ENCODE measurements at places on chromosomes 12 and 14.

- no peak for DNase-seq
Measured at GRCh38 chr12:27915021-27915420, 57.5 kb downstream of the PTHLH start.

DNA sequence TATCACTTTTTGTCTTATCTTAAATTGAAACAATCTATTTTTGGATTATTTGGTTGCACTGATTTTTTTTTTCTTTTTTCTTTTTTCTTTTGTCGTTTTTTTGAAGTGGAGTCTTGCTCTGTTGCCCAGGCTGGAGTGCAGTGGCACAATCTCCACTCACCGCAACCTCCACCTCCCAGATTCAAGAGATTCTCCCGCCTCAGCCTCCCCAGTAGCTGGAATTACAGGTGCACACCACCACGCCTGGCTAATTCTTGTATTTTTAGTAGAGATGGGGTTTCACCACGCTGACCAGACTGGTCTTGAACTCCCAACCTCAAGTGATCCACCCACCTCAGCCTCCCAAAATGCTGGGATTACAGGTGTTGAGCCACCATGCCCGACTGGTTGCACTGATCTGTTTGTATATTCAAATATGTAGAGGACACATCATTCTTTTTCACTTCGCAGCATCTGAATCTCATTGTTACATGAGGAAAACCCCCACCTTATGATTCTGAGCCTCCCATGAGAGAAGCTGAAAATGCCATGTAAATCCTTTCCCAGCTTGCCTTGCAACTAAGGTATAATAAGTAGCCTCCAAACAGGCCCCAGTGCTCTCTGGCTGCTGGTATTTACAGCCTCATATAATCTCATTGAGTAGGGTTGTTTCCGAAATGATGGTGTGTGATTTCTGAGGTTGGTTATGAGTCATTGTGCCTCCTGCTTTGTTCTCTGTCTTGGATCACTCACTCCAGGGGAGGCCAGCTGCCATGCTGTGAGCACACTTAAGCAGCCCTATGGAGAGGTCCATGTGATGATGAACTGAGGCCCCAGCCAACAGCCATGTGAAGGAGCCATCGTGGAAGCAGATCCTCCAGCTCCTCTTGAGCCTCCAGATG lies 5.2 kb upstream of the HSP90B1 start:
- peak; percentile 55 for DNase-seq

GRCh38 chr14:77988970-77989369 lies 181.2 kb upstream of the NRXN3 start:
- DNase-seq = no peak

DNA sequence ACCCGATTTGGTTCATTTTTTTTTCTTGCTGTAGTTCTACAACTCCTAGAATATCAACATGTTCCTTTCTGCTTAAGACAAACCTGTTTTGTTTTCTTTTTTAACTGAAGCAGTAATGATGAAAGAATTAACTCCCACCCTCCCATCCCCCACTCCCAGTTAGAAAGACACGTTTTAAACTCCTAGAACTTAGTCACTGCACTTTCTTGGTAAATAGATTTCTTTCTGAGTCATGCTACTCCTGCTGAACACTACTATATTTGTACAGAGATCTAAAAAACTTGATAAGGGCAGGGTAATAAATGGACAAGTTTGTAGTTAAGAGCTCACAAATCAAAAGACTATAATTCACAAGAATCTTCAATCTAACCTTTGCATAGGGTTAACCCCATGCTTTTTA lies 118.9 kb upstream of the PTPRB start:
- no peak for DNase-seq

GRCh38 chr12:52211716-52212585 lies 20.1 kb upstream of the KRT80 start:
- no peak for DNase-seq

GRCh38 chr14:51449681-51450080 lies 202.0 kb upstream of the FRMD6 start:
- no peak for DNase-seq

- no peak for DNase-seq
Measured at GRCh38 chr12:28088566-28089272, 101.5 kb upstream of the CCDC91 start.

DNA sequence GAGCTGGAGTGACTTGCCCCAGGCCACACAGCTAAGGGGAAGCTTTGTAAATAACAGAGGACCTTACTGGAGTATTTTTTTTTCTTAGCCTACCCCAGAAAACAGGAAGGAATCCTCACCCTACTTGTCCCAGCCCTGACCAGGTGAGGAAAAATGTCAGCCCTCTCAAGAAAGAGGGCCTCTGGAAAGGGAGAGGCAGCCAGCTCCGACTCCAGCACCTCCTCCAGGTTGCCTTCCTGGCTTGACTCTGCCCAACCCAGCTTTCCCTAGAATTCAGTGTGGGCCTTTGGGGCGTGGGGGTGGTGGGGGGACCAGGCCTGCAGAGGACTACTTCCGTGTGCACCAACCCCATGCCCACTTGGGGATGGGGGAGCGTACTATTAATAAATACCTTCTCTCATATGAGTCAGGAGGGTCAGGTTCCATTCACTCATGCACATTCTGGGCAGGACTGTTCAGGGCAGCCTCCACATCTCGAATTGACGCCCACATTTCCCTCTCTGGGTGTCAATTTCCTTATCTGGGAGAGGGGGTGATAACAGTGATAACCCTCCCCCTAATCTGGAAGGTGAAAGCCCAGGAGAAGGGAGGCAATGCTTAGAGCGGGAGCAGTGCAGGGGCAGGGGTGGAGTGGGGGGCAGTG lies 5.2 kb downstream of the RHOF start:
- no peak for DNase-seq

GRCh38 chr12:111363578-111363977 lies 5.3 kb downstream of the PHETA1 start:
- no peak for DNase-seq

DNA sequence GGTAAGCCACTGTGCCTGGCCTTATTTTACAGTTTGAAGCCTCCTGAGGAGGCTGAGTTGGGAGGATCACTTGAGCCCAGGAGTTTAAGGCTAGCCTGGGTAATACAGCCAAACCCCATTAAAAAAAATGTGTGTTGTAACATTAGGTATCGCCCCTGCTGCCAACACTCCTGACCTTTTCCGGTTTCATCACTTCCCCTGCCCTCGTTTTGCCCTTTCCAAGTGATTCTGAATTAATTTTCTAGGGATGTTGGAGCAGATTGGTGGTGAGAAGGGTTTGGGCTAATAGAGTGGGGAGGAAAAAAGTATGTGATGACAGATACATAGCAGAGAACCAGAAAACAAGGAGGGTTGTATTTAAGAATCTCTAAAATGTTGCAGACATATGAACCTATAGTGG lies 25.6 kb upstream of the C12orf71 start:
- no peak for DNase-seq

DNA sequence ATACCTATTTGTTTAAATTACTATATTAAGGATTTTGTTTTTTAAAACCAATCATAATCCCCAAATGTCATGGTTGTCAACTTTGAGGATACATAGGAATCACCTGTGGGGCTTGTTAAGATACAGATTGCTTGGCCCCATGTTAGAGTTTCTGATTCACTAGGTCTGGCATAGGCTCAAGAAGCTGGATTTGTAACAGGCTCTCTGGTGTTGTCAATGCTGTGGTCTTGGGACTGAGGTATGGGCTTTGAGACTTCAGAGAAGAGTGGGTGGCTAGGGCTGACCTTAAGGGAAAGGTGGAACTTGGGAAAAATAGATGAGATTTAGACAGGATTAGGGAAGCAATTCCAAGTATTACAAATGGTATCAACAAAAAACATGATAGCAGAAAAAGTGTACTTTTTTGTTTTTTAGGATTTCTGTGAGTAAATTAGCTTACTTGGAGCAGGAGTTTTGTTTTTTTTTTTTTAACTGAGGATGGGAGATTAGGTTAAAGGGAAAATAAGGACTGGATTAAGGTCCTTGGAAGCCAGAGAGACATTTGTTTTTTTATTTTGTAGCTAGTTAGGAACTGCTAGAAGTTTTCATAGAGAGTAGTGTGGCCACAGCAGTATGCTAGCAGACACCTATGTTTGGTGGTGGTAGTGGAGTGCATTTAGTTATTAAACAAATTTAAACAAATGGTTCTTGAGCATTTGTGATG lies 88.6 kb downstream of the RAD51B start:
- DNase-seq = no peak

- DNase-seq = peak; percentile 13
Measured at GRCh38 chr12:124032265-124032886, 59.4 kb downstream of the ZNF664 start.

All from CD4-positive, alpha-beta T cell treated with Interleukin-15 for 4 hours (primary cell).